ENCODE measurements at places on chromosomes 16 and 17.

DNA sequence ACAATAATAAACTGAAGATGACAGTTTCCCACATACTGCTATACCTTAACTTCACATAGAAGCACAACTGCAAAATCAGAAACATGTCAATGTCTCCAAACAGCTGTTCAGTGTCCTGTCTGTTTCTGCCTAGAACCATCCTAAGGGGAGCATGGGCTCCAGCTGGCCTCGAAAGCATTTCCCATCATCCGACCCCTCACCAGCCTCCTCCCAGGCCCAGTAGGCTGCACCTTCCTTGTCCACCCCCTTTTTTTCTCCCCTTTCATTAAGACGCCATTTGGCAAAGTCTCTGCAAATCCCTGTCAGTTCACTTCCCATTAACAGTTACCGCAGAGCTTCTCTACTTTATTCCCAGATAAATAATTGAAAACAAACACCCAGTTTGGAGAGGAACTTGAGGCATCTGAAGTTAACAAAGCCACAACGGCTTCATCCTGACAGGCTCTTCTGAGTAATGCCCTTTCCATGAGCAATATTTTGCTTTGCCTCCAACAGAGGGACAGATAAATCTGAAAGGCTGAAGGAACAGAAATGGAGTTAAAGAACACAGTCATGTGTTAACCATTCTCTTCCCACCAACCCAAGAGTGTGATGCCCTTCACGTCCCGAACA, 65.3 kb downstream of the SLC39A11 start:
- no peak for DNase-seq

DNA sequence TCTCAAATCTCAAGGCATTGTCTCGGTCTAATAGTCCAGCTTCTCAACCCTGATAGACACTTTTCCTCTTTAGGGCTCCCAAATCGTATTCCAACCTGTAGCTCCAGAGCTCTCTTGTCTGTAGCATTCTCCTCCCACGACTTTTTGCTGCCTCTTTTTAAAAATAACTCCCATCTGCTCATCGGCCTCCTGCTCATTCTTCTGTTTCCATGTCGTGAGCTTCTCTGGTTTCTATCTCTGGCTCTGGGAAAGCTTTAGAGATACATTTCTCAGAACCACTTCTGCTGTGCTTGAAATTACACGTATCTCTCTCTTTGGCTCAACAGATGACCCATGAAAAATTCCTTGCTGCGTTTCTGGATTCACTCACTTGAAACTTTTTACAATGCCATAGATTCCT, 609.6 kb upstream of the C16orf82 start:
- no peak for DNase-seq

- no peak for DNase-seq
Observed at GRCh38 chr16:17729820-17730219, 259.1 kb upstream of the XYLT1 start.

- DNase-seq: no peak
Observed at GRCh38 chr17:72139212-72139611, 18.4 kb downstream of the SOX9 start.

GRCh38 chr17:74776044-74776962, at the start of gene NAT9:
Gene NAT9 (minus strand): TSS chr17:74776345. CDS start chr17:74775698, 647 bp downstream.
- DNase-seq: peak; percentile 99

- no peak for DNase-seq
Observed at GRCh38 chr17:56831369-56832095, 2.2 kb downstream of the C17orf67 start.

DNA sequence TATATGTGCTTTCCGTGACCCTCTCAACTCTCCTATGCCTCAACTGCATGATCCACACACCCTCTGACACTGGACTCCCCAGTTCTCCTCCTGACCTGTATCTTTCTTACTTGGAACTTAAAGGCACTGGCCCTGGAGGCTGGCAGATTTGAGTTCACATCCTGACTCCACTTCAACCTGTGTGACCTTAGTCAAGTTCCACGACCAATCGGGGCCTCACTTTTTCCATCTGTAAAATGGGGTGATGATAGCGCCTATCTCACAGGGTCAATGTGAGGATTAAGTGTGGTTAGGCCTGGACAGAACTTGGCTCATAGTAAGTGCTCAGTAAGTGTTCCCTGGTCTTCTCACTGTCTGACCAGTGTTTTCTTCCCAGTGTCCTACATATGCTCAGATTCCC, 25.1 kb downstream of the MARF1 start:
- DNase-seq: no peak

DNA sequence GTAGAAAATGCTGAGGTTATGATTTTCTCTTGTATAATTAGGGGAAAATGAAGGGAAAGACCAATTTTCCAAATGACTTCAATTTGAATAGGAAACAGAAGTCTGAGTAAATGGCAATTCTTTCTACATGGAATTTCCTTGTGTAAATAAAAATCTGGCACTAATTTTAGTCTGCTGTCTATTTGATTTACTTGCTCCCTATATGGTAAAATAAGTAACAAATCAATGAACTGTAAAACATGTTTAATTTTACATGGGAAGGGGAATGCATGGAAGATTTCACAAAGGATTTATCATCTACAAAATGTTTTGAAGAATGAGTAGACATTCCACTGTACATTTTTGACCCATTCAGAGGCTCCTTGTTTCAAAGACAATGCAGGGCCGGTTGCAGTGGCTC, 811.6 kb upstream of the GOT2 start:
- no peak for DNase-seq

DNA sequence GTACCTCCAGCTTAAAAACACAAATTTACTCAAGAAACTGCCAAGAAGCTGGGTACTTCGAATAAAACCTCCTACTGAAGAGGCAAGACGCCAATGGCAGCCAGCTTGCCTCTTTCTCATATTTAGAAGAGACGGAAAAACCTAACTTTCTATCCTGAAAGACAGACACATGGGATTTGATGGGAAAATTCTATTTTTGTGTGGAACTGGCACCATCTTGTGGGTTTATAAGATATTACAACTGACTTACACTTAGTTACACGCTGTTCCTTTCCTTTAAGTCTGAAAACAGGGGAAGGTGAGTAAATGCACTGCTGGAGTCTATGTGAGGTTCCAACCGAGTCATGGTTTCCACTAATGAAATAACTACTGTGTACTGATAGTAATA, 10.3 kb downstream of the ZNF18 start:
- no peak for DNase-seq

DNA sequence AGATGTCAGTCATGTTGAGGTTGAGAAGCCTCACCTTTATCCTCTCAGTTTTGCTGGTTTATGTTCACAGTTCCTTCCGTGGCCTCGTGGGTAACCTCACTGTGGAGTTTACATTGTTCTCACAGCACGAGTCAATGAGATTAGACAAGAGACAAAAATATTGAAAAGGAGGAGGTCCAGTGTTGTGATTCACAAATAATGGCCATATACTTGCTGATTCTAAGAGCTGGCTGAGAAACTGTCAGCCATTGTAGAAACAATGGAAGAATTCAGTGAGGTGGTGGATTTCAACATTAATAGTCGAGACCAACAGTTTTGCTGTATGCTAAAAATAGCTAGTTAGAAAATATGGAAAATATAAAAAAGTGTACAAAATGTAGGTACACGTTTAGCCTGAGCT, 176.4 kb upstream of the WSCD1 start:
- no peak for DNase-seq

DNA sequence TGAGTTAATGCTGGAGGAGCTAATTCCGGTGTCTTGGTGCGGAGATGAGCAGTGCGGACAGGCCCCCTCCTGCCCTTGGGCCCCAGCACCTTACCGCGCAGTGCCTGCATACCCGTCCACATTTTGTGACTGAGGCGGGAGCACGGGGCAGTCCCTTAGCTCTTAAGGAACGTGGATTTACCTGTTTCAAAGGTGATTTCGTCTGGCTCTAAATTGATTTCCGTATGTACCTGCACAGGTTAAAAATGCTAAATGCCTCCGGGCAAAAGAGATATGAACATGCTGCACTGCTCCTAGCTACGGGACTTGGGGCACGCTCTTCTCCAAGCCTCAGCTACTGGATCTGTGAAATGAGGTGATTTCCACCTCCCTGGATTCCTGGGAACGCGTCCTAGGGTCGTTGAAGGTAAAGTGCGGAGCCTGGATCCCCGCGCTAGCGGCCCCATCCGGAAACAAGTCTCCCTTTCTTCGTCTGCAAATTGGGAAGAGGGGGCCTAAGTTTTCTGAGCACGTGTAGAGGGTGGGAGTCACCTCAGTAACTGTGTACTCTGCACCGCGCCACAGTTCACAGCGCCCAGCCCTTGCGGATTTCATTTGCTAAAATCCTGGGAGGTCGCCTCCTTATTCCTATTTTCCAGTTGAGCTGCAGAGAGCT, 669 bp upstream of the CRISPLD2 start:
- DNase-seq: no peak

DNA sequence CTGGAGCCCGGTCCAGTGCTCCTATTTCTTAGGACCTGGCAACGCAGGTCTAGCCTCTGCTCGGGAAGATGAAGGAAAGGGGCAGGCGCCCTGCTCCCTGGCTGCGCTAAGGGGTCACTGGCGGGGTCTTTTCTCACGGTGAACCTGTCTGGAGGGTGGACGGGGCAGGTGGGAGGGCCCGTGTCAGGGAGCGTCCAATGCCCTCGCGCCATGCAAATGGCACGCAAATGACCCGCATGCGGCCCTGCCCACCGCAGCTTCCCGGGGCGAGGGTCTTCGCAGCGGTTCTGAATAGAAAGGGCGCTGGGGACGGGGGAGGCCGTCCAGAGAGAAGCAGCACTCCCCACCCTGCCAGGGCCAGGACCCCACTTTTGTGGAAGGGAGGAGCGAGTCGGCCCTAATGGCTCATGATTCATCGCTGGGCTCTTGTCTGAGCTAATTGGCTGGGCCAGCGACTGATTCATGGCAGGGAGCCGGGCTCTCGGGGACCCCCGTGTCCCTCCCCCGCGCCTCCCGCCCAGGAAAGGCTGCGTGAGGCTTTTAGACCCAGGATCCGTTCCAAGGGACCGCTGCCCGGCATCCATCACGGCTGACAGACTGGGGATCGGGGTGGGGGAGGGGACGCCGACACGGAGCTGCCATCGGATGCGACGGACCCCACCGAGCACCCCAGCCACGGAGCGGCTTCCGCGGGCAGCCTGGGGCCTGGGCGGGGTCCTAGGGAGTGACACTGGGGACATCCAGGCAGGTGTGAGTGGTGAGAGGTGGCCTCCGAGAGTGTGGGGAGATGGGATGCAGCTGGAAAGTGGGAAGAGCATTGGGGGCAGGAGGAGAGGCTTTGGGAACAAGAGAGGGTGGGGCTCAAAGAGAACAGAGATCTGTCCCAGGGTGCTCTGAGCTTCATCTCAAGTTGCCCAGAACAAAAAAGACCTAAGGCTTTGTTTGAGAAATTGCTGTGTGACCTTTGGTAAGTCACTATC, 25.0 kb upstream of the NGFR start:
- no peak for DNase-seq

DNA sequence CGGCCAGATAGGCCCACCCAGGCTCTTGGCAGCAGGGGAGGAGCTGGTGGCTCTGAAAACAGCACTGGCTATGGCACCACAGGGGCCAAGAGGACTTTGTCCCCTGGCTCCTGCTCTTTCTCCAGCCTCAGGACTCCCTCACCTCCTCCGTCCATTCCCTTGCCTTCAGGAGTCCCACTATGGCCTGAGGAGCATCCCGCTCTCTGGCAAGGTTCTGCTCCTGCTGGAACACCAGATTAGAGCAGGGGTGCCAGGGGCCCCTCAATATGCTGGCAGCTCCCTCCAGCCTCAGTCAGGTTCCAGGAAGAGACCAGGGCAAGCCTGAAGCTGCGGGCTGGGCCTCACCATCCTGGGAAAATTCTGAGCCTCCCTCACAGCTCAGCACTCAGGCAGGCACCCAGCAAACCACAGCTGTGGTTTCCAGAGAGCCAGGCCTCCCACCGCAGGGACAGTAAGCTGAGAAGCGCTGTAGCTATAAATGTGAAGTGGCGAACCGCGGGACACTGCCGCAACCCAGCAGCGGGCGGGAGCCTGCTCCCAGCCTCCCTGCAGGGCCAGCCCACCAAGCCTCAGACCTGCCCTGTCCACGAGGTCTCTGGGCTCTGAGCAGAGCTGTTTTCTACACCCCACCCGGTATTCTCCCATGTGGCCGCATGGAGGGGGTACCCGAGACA, 25.7 kb downstream of the C17orf100 start:
- no peak for DNase-seq

DNA sequence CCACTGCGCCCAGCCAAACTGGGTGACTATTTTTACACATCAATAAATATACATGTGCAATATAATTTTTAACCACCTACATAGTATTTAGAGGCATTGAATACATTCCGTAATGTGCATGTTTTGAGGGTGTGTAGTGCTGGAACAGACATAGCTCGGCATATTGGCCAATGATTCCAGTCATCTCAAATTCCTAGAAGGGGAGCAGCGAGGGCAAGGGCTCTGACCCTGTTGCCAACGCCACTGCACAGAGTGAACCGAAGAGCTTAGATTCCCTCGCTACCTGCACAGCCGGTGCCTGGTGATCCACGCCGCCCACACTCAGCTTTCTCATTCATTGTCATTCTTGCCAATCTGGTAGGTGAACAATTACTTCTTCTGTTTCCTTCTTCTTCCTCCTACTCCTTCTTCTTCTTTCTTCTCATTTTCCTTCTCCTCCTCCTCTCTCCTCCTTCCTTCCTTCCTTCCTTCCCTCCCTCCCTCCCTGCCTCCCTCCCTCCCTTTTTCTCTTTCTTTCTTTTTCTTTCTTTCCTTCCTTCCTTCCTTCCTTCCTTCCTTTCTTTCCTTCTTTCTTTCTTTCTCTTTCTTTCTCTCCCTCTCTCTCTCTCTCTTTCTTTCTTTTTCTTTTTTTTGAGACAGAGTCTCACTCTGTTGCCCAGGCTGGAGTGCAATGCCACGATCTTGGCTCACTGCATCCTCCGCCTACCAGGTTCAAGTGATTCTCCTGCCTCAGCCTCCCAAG, 26.3 kb upstream of the ATP2A3 start:
- DNase-seq: no peak

DNA sequence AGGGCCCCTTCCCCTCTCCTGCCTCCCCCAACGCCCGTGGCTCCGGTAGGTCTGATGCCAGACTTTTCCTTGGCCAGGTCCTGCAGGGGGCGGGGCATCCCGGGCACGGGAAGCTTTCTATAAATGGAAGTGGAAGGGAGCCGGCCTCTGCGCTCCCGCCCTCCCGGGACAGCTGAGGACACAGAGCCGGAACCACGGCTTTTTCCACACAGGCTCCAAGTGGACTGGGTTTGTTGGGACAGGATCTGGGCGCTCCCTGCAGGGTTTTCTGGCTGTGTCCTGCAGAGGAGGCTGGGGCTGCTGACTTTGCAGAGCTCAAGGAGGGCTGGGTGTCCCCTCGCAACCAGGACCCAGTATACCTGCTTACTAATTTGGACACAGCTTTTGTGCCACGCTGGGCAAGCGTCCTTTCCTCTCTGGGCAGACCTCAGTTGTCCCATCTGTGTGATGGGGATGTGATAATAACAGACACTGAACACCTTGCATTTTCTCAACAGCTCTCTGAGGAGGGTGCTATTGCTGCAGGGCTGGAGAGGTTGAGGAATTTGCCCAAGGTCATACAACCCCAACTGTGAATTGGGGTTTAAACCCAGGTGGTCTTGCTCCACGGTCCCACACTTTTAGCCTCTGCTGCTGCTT, 1.8 kb downstream of the TNS4 start:
- DNase-seq: no peak
